Esophagus squamous epithelium (tissue), 5 donors: ENCODE measurements at places on chromosomes 1 and 21.

DNA sequence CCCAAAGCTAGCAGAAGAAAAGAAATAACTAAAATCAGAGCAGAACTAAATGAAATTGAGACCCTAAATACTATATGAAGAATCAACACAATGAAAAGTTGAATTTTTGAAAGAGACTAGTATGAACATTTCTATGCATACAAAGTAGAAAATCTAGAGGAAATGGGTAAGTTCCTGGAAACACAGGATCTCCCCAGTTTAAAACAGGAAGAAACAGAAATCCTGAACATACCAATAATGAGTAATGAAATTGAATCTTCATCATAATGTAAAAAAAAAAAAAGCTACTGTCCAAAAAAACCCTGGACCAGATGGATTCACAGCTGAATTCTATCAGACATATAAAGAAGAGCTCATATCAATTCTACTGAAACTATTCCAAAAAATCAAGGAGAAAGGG is 233.5 kb downstream of the PLPP3 start:
- no peak for DNase-seq

- no peak for DNase-seq
These were observed 82.9 kb upstream of the ACTL8 start for GRCh38 chr1:17672226-17672625.

- no peak for DNase-seq
These were observed 13.0 kb upstream of the KLHDC8A start for GRCh38 chr1:205369701-205370123.

DNA sequence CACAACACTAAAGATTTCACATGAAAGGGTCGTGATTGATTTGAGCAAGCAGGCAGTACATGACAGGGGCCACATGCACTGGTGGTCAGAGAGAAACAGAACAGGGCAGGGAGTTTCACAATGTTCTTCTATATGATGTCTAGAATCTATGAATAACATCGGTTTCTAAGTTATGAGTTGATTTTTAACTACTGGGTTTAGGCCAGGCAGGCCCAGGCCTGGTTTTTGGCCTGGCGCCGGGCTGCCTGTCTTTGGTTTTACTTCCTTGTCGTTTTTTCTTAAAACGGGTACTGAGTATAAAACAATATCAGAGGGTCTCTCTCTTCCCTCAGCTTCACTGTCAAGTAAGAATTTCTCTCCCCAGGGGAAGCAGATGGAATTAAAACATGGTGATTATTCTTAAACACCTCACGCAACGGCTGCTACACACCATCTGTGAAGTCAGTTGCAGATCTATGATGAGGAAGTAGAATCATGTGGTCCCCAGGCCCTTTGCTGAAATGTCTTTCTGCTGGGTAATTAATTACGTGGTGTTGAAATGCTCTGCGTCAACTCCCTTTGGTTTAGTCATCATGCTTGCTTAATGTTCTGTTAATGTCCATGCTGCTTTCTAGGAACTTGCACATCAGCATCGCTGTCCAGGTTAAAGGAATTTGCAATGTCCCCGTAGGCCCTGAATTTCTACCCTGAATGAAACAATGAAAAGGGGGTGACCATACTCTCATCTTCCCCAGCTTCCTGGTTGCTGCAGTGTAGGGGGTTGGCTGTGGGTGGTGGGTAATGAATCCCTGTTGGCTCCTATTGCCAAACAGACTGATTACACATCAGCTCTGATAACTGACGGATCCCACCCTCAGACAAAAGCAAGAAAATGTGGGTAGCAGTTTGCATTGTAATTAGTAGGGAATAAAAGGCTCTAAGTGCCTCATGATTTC is 70.3 kb downstream of the SERINC2 start:
- DNase-seq, result no peak

GRCh38 chr1:31961536-31961935 is 23.4 kb upstream of the PTP4A2 start:
- DNase-seq, result no peak

- DNase-seq, result no peak
These were observed 45.2 kb downstream of the PTPRU start for GRCh38 chr1:29281571-29281970.

GRCh38 chr1:48071513-48071912 is 74.3 kb upstream of the TRABD2B start:
- no peak for DNase-seq

GRCh38 chr1:226723657-226724532 is 15.2 kb downstream of the ITPKB start:
- no peak for DNase-seq

GRCh38 chr1:69947837-69948236 is 257.5 kb downstream of the LRRC40 start:
- DNase-seq, result no peak

- no peak for DNase-seq
These were observed 463.0 kb downstream of the DSCAM start for GRCh38 chr21:40383951-40384350.

- no peak for DNase-seq
These were observed 48.1 kb downstream of the PRKCZ start for GRCh38 chr1:2098301-2098698.

GRCh38 chr1:3761296-3762010 is 9.2 kb downstream of the CCDC27 start:
- no peak for DNase-seq

DNA sequence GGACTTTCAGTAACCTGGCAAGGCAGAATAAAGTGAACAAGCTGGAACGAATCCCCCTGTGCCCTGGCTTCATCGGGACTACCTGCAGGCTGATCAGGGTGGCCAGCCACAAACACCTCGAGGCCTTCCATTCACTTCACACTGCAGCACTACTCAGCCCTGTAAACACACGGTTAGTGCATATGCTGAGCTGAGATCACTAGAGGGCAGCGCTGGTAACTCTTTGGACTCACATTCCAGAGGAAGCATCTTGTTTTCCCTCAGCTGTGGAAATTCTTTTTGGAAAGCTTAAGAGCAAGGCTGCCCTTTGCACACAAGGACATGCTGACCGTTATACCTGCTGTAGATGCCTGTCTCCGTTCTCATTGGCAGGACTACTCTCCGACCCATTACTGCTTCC is 32.1 kb downstream of the PCSK9 start:
- no peak for DNase-seq

- no peak for DNase-seq
These were observed 75.1 kb downstream of the CACNA1E start for GRCh38 chr1:181558416-181558815.

DNA sequence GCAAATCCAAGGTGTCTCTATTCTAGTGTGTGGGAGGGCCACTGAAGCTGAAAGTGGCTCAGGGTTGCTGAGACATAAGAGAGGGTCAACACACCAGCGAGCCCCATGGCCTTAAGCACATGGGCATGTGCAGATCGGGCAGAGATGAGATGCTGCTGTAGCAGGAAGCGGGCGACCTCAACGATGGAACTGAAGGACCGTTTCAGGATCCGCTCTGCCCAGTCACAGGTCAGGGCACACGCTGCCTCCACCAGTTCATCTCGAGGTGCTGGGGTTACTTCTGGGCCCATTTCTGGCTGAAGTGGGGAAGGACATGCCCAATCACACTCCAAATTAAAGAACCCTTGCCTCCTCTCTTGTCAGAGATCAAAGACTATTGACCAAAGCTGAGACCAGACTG is 3.5 kb downstream of the RFX5 start:
- no peak for DNase-seq
